ENCODE measurements at places on chromosomes 4 and X.

DNA sequence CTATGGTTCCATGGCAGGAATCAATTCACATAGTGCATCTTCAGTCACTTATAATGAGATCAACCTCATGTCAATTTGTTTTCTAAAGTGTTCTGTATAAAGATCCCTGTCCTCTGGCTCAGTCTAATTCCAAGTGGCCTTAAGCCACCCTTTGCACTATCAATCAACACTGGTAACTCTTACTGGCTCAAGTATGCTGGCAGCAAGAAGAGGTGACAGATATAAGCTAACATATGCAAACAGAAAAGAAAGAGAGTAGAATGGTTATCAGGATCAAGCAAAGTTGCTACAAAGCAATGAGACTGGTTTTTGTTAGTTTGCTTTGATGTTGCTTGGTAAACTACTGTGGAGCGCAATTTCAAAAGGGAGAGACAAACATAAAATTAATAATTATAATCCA lies 67.0 kb downstream of the AMMECR1 start:
- no peak for DNase-seq

- no peak for DNase-seq
These were observed 159.1 kb upstream of the DGKK start for GRCh38 chrX:50629774-50630173.

DNA sequence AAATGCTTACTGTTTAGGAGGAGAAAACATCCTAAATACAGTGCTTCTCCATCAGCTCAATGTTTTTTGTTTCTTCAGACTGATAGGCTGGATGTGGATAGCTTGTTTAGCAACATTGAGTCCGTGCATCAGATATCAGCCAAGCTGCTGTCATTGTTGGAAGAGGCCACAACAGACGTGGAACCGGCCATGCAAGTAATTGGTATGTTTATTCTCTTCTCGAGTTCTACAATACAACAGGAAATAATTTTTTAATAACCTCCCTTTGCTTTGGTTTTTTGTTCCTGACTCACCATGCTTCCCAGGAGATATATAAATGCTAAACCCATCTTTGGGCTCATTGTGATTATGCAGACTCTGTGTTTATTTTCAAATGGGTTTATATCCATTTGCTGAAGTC lies 60.9 kb downstream of the ARHGEF38 start:
- no peak for DNase-seq

GRCh38 chrX:66698273-66699204 lies 59.7 kb upstream of the EDA2R start:
- DNase-seq, result no peak

GRCh38 chr4:168761066-168761465 lies 249.0 kb downstream of the CBR4 start:
- no peak for DNase-seq

DNA sequence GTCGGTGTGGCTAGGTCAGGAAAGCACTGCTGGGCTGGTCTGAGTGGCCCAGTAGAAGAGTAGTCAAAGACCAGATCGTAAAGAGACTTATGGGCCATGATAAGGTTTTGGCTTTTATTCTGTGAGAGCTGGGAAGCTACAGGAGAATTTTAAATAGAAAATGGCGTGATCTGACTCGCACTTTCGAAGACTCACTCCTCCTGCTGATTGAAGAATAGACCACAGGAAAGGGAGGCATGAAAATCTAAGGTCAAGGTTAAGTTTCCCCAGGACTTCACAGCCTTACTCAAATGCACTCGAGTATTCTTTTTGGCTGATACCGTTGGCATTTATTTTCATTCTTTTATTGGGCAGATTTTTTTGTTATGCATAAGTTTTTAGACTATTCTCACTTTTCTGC lies 231.4 kb upstream of the ANKRD50 start:
- DNase-seq, result no peak

DNA sequence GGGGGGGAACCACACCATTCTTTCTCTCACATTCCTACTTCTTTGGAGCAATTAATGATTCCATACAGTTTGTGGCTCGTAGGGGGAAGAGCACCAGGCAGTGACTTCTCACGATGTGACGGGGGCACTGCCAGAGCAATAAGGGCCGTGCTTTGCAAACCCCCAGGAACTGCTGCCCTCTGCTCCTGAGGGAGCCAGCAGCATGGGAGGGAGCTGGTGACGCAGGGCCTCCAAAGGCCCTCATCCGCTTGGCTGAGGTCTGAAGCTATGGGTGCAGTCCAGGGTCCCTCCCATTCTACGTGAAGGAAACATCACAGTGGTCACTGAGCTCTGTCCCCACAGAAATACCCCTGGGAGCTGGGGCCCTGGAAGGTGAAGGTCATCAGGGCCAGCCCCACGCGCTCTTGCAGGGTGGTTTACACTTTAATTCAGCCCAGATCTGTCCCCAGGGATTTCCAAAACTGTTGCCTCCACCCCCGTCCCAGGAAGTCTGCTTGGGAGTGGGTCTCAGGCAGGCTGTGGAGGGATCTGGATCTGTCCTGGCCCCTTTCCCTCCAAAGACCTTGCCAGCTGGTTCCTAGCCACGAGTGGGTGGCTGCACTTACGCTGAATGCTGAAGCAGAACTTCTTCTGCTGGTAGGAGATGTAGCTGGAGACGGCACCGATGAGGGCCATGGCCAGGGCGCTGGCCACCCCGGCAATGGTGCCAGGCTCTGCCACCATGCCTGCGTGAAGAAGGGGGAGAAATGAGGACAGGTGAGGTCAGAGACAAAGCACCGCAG lies 82.6 kb downstream of the MTMR1 start:
- no peak for DNase-seq

DNA sequence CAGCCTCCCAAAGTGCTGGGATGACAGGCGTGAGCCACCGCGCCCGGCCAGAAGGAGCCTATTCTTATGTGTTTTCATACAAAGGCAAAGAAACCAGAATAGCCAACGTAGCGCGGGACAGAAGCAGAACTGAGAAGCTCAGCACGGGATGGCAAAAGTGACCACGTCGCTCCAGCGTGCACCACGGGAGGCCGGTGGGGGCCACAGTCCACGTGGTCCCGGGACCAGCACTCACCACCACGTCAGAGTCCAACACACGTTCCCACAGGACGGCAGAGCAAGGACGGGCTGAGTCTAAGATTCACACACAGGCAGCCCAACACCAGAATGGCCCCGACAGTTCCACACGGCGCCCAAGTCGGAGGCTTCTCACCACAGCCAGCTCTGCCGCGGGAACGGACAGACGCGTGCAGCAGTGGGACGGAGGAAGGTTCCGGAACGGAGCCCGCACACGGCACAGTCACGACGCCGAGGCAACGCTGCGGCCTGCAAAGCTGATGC lies 18.8 kb upstream of the GTPBP6 start:
- DNase-seq, result no peak

- no peak for DNase-seq
These were observed 93.6 kb upstream of the CPEB2 start for GRCh38 chr4:14908635-14909034.

- DNase-seq, result no peak
These were observed 7.0 kb downstream of the PRSS12 start for GRCh38 chr4:118345813-118346212.

GRCh38 chr4:21134994-21135393 lies 434.7 kb downstream of the PACRGL start:
- DNase-seq, result no peak

- no peak for DNase-seq
These were observed 22.2 kb downstream of the CENPC start for GRCh38 chr4:67522851-67523671.

DNA sequence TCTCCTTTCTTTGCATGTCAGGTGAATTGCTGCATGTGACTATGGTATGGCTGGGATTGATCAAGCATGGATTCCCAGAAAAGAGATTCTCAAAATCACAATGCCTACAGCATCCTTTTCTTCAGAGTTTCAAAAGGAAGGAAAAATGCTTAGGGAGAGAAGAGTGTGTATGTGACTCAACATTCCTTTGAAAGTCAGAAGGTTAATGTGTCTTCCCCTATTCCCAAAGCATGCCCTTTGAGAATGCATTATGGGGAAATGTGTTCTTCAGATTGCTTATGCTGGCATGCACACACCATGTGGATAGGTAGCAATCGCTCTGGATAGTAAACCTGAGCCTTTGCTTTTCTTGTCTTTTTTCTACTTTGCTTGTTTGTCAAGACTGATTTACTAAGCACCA lies 78.5 kb downstream of the ELOVL6 start:
- no peak for DNase-seq

DNA sequence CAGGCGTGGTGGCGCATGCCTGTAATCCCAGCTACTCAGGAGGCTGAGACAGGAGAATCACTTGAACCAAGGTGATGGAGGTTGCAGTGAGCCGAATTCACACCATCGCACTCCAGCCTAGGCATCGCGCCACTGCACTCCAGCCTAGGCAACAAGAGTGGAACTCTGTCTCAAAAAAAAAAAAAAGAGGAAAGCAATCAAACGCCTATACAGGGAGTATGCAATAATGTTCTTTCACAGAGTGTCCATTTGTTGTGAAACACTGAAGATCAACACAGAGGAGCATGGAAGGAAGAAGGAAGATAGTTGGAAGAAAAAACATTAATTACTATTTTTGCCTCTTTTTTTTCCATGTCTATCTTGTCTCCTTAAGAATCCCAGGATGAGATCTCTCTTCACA lies 113.4 kb downstream of the FBXO8 start:
- DNase-seq, result no peak

GRCh38 chrX:123223859-123224258 lies 39.8 kb downstream of the GRIA3 start:
- no peak for DNase-seq

DNA sequence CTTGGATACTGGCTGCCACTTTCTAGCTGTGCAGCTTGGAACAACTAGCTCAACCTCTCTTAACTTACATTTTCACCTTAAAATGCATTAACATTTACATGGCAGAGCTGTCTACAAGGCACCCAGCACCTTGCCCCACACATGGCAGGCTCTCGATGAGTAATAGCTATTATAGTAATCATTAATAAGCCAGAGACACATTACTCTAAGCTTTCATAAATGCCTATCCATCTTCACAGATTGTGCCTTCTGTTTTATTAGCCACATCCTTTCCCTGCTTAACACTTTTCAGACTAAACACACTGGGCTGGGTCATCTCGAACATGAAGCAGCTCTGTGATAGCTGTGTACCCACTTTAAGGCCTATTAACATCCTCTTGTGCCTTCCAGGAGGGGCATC lies 83.8 kb upstream of the UCP1 start:
- no peak for DNase-seq

DNA sequence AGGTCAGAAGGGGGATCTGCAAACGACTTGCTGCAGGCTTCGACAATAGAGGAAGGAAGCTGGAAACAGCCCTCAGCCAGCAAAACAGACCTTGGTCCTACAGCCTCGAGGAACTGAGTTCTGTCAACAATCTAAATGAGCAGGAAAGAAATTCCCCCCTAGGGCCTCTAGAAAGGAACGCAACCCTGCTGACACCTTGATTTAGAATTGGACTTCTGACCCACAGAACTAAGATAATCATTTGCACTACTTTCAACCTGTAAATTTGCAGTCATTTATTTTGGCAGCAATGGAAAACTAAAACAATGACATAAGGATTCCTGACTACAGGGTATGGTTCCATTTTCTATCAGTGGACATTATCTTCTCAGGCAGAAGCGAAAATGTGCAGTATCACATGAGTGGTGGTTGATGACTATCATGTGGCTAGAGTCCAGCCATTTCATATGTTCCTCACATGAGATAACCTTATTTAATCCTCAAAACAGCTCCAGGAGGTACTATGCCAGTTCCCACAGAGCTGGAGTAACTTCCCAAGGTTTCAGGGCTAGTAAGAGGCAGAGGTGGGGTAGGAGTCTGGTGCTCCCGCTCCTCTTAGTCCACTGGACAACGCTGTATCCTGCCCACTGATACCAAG lies 61.6 kb downstream of the SAT1 start:
- no peak for DNase-seq

- no peak for DNase-seq
These were observed 49.0 kb upstream of the VEGFC start for GRCh38 chr4:176841711-176842112.

- DNase-seq, result no peak
These were observed 14.4 kb upstream of the SMS start for GRCh38 chrX:21926116-21926515.

GRCh38 chr4:25100021-25100555 lies 60.2 kb downstream of the SEPSECS start:
- DNase-seq, result no peak

DNA sequence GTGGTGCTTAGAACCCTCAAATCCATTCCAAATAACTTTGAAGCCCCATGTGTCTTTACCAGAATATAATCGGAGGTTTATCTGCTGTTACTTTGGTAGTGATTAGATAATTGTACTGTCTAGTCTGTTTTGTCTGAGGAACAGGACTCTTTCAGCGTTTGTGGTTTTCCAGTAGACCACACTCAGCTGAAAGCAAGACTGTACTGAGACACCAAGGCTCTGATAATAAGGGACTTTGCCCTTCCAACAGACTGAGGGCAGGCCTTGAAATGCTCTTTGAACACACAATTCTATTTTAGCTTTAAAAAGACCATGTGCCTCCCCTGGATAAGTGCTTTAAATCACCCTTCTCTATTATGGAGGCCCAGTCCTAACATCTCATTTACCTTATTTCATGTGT lies 76.1 kb downstream of the KLHL8 start:
- no peak for DNase-seq

- DNase-seq, result no peak
These were observed 14.5 kb downstream of the TMEM131L start for GRCh38 chr4:153480704-153481103.

DNA sequence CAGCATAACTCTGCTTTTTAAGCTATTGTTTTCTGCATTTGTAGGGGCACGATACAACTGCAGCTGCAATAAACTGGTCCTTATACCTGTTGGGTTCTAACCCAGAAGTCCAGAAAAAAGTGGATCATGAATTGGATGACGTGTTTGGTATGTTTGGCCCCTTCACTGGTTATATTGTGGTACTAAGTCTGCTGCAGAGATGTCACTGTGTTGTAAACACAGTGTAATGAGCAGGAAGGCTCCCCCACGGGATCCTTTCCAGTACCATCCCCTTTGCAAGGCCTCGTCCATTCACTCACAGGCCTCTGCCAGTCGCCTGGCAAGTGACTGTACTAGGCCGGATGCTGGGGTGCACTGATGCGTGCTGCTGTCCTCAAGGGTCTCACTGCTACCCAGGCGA lies 13.8 kb downstream of the CYP4V2 start:
- no peak for DNase-seq

DNA sequence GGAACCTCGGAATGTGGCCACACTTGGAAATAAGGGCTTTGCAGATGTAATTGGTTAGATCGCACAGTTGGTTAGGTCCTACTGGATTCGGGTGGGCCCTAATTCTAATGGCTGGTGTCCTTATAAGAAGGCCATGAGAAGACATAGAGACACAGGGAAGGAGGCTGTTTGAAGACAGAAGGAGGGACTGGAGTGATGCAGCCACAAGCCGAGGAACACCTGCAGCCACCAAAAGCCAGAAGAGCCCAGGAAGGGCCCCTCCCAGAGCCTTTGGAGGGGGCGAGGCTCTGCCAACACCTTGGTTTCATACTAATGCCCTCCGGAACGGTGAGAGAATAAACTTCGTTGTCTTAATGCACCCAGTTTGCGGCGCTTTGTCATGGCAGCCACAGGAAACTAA lies 47.0 kb downstream of the EVC start:
- no peak for DNase-seq

DNA sequence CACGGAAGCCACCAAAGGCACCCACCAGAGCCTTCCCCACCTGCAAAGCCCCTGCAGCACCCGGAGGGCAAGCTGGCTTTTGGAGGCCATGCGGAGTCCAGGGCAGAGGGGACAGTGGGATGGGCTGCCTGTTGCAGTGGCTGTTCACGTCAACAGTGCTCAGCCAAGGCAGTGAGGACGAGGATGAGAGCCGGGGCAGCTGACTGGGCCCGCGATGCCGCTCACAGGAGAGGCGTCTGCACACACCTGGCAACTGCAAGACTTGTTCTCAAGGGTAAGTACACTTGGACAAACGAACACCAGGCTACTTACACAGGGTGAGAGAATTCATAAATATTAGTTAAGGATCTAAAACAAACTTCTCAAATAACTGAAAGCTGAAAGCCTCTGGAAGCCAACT lies 19.6 kb downstream of the FGFR3 start:
- no peak for DNase-seq
